Smooth muscle cell of the umbilical artery (primary cell): ENCODE measurements at places on chromosomes 6 and 20. TPM values are rescaled to one million over a fixed set of nuclear protein-coding genes. Genes with fewer than 3 reads are reported as not detected.

The NNAT gene
- 0.42 TPM in 1 of 2 replicates, not detected in the other for total RNA-seq

The FAM209B gene
- total RNA-seq = not detected in 2 replicates

The SLX4IP gene
- 2.7 and 3.5 TPM in 2 replicates for total RNA-seq

The NKX2-4 gene
- total RNA-seq = not detected in 2 replicates

The KDM1B gene
- 21.7 and 47.7 TPM in 2 replicates for total RNA-seq

The CCDC170 gene
- 0.30 and 0.32 TPM in 2 replicates for total RNA-seq

The ARMH2 gene
- not detected in 2 replicates for total RNA-seq
